HFFc6 (cell line): ENCODE measurements at places on chromosomes 5 and 9.
A peak's percentile ranks its signal among the peaks of the same experiment; 100 is the strongest.

- no peak for DNase-seq
Observed at GRCh38 chr5:56760723-56761122, 54.6 kb upstream of the MAP3K1 start.

DNA sequence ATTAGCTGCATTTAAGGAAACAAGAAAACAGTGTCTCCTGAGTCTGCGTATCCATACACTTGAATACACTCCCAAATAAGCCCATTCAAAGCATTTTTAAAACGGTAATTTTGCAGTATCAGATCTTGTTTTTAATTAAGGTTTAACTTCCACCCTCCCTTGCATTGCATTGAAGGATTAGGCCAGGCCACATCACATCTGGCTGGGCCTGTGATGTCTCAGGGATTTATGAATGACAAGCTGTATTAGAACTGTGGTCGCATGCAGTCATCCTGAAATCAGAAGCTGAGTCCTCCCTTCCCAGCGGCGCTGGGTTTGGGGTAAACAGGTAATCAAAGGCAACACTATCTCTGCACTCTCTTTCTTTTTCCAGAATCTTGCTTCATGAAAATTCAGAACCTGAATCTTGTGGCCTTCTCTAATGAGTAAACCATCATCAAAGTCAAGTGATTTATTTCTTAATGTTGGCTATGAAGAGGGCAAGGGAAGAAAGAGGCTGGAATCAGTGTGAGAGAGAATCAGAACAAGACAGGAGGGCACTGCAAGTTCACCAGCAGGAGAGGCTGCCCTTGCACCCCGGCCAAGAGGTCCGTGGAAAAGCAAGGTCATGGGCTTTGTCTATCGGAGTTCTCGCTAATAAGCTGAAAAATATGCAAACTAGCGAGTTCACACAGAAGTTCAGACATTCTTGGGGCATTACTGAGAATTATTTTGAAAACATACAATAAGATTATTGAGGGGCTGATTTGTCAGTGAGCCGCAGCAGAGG lies 80.0 kb upstream of the ZSWIM6 start:
- DNase-seq: no peak

DNA sequence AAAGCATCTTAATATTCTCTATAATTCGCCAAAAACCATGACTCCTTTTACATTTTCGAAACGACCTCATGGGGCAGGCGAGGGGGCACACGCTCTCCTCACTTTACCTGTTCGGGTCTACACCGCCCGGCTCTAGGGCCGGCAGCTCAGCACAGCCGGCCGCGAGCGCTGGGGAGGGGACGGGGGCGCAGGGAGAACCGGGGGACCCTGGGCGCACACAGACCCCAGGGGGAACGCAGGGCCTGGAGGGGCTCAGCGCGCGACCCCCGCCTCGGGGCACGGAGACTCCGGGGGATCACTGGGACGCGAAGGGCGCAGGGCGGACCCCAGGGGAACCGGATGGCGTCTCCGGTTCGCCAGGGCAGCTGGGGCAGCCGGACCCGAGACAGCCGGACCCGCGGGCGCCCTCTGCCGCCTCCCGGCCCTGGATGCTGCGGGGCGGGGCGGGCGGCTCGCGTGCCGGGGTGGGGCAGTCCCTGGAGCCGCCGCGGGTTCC lies at the start of gene AHRR:
TSS of gene AHRR (plus strand) at position 485 of the 496 bp plus-strand sequence. CDS start 22,189 bp downstream, outside the sequence.
- peak; percentile 59 for DNase-seq

- no peak for DNase-seq
Observed at GRCh38 chr9:7979611-7980010, 180.0 kb upstream of the DMAC1 start.

DNA sequence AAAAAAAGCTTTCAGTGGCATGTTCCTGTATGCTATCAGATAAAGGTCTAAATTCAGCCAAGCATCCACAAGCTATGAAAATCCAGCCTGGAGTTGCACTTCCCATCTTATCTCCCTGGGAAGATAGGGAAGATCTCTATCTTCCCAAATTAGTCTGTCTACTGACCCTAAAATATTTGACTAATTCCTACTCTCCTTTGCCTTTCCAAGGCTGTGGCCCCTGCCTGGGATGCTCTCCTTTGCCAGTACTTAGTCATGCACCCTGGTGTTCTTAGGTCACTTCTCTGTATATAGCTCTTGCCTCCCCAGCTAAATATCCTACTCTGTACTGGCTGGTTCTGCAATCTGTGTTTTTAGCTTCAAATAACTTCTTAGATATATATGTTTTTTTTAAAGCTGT lies 44.0 kb upstream of the PLPP1 start:
- no peak for DNase-seq

DNA sequence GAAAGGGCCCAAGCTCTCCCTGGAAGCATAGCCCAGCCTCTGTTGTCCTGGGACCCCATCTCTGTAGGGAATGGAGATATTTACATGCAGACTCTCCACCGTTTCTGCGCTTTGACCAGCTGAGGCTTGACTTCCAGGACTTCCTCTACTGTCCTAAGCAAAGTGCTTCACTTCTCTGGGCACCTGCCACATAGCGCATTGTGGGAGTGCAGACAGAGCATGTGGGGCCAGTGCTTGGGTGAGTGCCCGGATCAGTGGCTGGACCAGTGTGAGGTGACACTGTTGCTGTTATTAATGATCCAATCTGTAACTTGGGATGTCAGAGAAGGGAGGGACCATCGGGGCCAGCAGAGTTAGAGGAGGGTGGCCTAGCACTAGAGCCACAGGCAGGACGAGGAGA lies 10.5 kb downstream of the CXCL14 start:
- DNase-seq: no peak

GRCh38 chr9:98536542-98537173 lies 172.1 kb downstream of the GABBR2 start:
- DNase-seq: no peak

GRCh38 chr5:61171479-61171878 lies 9.2 kb upstream of the SMIM15 start:
- DNase-seq: no peak

- DNase-seq: no peak
Observed at GRCh38 chr5:29469581-29469980, 1723.9 kb upstream of the CDH6 start.

DNA sequence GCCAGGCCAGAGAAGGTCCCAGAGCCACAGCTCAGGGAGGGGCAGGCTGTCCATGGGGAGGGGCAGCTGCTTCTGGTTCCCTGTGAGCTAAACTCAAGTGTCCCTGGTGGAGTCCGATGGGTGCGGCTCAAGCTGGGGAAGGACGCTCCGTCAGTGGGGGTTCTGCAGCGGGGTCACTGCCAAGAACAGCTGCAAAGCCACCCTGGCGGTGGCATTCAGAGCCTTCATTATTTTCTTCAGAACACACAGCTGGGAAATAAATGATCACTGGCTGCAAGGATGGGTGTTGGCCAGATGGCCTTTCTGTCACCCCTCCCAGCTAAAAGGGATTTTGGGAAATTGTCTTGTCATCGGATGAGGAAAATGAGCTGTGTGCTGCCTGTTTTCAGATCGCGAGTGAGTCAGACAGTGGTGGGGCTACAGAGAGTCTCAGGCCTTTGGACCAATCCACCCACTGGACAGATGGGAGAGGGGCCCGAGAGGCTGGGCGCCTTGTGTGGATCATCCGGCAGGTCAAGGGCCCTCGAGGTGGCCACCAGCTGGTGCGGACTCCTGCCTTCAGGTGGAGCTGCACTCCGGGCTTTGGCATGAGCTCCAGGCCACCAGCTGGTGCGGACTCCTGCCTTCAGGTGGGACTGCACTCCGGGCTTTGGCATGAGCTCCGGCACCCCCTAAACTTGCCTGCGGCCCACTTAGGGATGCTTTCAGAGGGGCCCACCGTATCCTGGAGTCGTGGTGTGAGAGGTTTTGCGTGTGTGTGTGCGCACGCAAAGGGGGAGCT lies 17.9 kb upstream of the GFPT2 start:
- DNase-seq: no peak

DNA sequence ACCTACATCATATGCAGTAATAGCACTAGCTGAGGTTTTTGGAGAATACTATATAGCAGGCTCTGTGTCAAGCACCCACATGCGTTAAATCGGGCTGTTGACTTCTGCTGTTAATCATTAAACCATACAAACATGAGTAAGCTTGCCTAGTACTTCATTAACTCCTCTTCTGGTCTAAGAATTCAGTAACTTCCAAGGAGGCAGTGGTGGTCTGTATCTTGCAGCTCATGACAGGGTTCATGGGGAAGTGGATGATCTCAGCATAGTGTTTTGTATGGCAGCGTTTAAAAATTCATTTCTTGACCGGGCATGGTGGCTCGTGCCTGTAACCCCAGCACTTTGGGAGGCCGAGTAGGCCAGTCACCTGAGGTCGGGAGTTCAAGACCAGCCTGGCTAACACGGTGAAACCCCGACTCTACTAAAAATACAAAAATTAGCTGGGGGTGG lies at the start of gene HAVCR1:
TSS of gene HAVCR1 (minus strand) at position 24 of the 447 bp plus-strand sequence. CDS start 1,173 bp downstream, outside the sequence.
- DNase-seq: no peak

DNA sequence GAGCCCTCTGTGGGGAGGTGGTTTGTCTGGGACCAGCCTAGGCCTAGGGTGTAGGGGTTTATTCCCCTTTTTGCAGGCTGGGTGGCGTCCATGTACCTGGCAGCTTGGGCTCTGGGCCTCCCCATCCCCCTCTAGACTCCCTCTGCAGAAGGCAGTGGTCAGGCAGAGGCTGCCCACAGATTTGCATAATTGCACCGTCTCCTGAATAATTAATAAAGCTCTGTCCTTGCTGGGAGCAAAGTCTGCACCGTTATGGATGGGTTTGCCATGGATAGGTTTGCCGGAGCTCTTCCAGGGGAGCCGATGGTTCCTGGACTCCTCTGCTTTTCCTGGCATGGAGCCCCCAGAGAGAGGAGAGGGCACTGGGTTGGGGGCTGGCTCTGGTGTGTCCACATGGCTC lies 60.4 kb downstream of the DAB2IP start:
- DNase-seq: no peak

GRCh38 chr9:126698756-126699155 lies 85.0 kb downstream of the LMX1B start:
- DNase-seq: no peak

- DNase-seq: peak; percentile 85
Observed at GRCh38 chr5:143262393-143263174, 140.9 kb downstream of the NR3C1 start.

DNA sequence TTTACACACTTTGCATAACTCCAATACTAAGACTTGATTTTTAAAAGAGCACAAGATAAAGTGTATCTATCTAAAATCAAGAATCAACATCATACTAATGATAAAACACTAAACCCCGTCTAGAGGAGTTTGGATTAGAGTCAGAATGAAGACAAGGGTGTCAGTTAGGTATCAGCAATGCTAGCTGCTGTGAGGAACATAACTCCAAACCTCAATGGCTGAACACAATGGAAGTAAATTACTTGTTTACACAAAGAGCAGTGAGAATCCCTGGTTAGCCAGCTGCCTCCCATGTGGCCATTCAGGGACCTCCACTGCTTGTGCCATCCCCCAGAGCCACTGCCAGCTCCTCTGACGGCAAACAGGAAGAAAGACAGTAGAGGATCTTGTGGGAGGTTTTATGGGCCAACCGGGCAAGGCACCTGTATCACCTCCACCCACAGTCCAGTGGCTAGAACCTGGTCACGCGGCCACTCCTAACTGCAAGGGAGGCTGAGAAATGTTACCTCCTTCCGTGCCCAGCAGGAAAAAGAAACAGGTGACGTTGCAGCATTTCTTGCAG lies 24.0 kb upstream of the GRHPR start:
- no peak for DNase-seq

- DNase-seq: no peak
Observed at GRCh38 chr5:15506897-15507296, 6.9 kb downstream of the FBXL7 start.

- no peak for DNase-seq
Observed at GRCh38 chr5:130871346-130872086, 293.5 kb downstream of the HINT1 start.

DNA sequence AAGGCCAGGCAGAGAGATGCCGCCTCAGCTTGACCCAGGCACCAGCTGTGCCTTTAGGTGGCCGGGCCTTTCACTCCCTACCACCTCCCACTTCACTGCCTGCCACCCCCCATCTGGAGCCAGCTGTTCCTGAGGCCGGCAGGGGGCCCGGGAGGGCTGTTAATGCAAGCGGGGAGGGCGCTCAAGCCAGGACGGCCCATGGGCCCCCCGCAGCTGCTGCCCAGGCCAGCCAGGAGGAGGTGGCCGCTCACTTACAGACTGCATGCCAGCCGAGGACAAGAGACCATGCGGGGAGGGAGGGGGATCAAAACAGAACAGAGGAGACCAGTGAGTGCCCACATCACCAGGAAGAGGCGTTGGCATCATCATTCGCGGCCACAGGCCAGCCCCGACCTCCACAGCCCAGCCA lies 4.5 kb downstream of the ABCA2 start:
- DNase-seq: no peak

GRCh38 chr9:8085986-8086385 lies 286.4 kb upstream of the DMAC1 start:
- DNase-seq: no peak

- DNase-seq: no peak
Observed at GRCh38 chr5:30113542-30113941, 1079.9 kb upstream of the CDH6 start.

DNA sequence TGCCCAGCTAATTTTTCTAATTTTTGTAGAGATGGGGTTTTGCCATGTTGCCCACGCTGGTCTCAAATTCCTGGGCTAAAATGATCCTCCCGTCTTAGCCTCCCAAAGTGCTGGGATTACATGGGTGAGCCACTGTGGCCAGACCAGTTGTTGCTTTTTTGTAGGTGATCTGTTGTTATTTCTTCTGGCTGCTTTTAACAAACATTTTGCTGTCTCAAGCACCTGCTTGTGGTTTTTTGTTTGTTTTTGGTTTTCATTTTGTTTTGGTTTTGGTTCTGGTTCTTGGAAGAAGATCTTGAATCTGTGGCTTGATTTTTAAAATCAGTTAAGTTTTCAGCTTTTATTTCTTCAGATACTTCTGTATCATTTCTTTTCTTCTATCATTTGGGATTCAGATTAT lies 21.1 kb downstream of the ERCC6L2 start:
- DNase-seq: no peak

DNA sequence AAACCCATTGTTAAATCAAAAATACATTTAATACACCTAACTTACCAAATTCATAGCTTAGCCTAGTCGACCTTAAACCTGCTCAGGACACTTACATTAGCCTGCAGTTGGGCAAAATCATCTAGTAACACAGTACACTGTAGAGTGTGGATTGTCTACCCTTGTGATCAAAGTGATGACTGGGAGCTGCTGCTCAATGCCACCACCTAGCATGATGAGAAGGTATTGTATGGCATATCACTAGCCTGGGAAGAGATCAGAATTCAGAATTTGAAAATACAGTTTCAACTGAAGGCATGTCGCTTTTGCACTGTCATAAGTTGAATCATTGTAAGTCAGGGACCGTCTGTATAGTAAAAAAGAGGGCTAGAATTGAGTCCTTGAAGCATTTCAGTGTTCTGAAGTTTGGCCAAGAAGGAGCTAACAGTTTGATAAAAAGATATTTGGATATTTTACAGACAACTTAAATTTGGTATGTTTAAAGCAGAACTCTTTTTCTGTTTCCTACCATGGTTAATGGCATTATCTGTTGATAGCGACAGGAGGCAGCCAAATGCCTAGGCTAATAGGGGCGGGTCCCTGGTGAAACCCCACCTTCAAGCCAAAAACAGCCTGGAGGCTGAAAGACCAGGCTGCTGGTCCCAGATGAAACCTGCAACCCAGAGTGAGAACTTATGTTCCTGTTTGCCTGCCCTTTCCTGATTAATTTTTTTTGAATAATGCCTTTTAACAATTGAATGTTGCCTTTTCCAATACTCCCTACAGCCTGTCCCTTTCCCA lies 23.0 kb downstream of the SMIM15 start:
- no peak for DNase-seq
